Kidney (tissue), 22 donors: ENCODE measurements at places on chromosomes 1 and 21. TPM values are rescaled to one million over a fixed set of nuclear protein-coding genes. Genes with fewer than 3 reads are reported as not detected.

The CFHR3 gene
- polyA plus RNA-seq = not detected

The OR2G6 gene
- polyA plus RNA-seq = 0.09 TPM

The CNR2 gene
- not detected for polyA plus RNA-seq

The CACHD1 gene
- polyA plus RNA-seq = 3.9 TPM

The PTPRF gene
- polyA plus RNA-seq = 39.5 TPM

The LAMC2 gene
- 4.0 TPM for polyA plus RNA-seq

The FMO4 gene
- polyA plus RNA-seq = 25.8 TPM

The ALX3 gene
- not detected for polyA plus RNA-seq

The OR2L5 gene
- polyA plus RNA-seq = not detected

The LDLRAD1 gene
- polyA plus RNA-seq = not detected

The LIPI gene
- polyA plus RNA-seq = not detected

The LCE1C gene
- not detected for polyA plus RNA-seq

The PLA2G2D gene
- polyA plus RNA-seq = not detected

The LAD1 gene
- polyA plus RNA-seq = 70.7 TPM

The FOXD2 gene
- polyA plus RNA-seq = 2.3 TPM

The UBASH3A gene
- polyA plus RNA-seq = not detected

The NBPF4 gene
- not detected for polyA plus RNA-seq

The LYPD8 gene
- 0.92 TPM for polyA plus RNA-seq

The PIAS3 gene
- 12.5 TPM for polyA plus RNA-seq

The PDZK1 gene
- polyA plus RNA-seq = 659 TPM

The PAQR6 gene
- polyA plus RNA-seq = 2.0 TPM

The CSMD2 gene
- polyA plus RNA-seq = not detected

The B3GALNT2 gene
- polyA plus RNA-seq = 2.0 TPM

The DRAXIN gene
- polyA plus RNA-seq = 0.17 TPM

The BTBD19 gene
- polyA plus RNA-seq = 3.2 TPM

The GPR161 gene
- polyA plus RNA-seq = 1.4 TPM

The PRR9 gene
- polyA plus RNA-seq = not detected

The FCGR2B gene
- polyA plus RNA-seq = 4.0 TPM

The ZC3H12A gene
- polyA plus RNA-seq = 3.8 TPM

The FABP3 gene
- polyA plus RNA-seq = 542 TPM

The MMP23B gene
- polyA plus RNA-seq = 4.0 TPM

The C4BPB gene
- 0.49 TPM for polyA plus RNA-seq

The IGSF9 gene
- 1.3 TPM for polyA plus RNA-seq

The HSF2BP gene
- polyA plus RNA-seq = 0.19 TPM

The AZIN2 gene
- 7.5 TPM for polyA plus RNA-seq

The C1orf52 gene
- 15.0 TPM for polyA plus RNA-seq

The TMEM51 gene
- 38.1 TPM for polyA plus RNA-seq

The KRTAP19-3 gene
- not detected for polyA plus RNA-seq

The LCE1B gene
- polyA plus RNA-seq = not detected

The S100A8 gene
- 17.5 TPM for polyA plus RNA-seq

The CCDC27 gene
- not detected for polyA plus RNA-seq

The ELAPOR1 gene
- 0.28 TPM for polyA plus RNA-seq

The NTNG1 gene
- 7.7 TPM for polyA plus RNA-seq

The TCEA3 gene
- polyA plus RNA-seq = 93.2 TPM

The NHLH1 gene
- polyA plus RNA-seq = not detected

The AMY1C gene
- not detected for polyA plus RNA-seq

The PEA15 gene
- polyA plus RNA-seq = 143 TPM

The MTARC1 gene
- polyA plus RNA-seq = 6.8 TPM

The CYP2J2 gene
- polyA plus RNA-seq = 4.6 TPM

The UBE2U gene
- not detected for polyA plus RNA-seq

The OR2L2 gene
- polyA plus RNA-seq = not detected
